ENCODE measurements at places on chromosomes 12 and 14.

GRCh38 chr14:91021991-91022621 is 38.3 kb downstream of the RPS6KA5 start:
- DNase-seq: no peak

DNA sequence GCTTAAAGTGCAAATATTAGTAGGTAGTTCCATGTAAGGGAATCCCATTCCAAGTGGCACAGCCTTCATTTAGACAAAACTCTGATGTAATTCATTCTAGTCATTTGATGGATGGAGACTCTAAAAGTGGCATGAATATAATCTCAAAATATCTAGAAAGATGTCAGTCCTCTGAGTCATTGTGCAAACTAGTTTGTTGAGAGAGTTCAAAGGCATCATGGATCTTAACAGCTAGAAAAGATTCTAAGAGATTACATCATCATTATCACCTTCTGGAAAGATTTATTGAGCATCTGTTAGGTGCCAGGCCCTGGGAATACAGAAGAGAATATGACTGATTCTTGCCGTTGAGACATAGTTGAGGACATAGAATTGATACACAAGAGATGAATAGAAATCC is 30.7 kb downstream of the CRADD start:
- DNase-seq: peak; percentile 43

- no peak for DNase-seq
Measured at GRCh38 chr12:52581066-52581465, 7.4 kb upstream of the KRT74 start.

DNA sequence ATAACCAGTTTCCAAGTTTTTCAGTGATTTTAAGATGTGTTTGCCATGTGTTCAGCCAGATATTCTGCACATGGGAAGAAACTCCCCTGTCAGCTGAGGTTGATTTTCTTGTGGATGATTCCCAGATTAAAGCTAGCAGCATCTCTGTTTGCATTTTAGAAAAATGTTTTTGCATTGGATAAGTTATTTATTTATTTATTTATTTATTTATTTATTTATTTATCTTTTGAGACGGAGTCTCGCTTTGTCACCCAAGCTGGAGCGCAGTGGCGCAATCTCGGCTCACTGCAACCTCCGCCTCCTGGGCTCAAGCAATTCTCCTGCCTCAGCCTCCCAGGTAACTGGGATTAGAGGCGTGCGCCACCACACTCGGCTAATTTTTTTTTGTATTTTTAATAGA is 2.8 kb downstream of the ACOT4 start:
- no peak for DNase-seq

GRCh38 chr14:36313898-36314297 is 6.5 kb downstream of the MBIP start:
- DNase-seq: no peak

Data from astrocyte of the hippocampus (primary cell).